Vein endothelial cell (primary cell): ENCODE measurements at places on chromosomes 13 and 19. TPM values are rescaled to one million over a fixed set of nuclear protein-coding genes. Genes with fewer than 3 reads are reported as not detected.

TEX101 gene
- not detected in 2 replicates for total RNA-seq

ITGBL1 gene
- 7.0 and 9.1 TPM in 2 replicates for total RNA-seq

KIR3DL1 gene
- total RNA-seq, result not detected in 2 replicates

GPR12 gene
- total RNA-seq, result not detected in 2 replicates

ZNF320 gene
- total RNA-seq, result 9.8 and 11.8 TPM in 2 replicates

MAP1S gene
- total RNA-seq, result 54.5 and 65.0 TPM in 2 replicates
